ENCODE measurements at places on chromosomes 2 and 18. TPM values are rescaled to one million over a fixed set of nuclear protein-coding genes. Genes with fewer than 3 reads are reported as not detected.

DNA sequence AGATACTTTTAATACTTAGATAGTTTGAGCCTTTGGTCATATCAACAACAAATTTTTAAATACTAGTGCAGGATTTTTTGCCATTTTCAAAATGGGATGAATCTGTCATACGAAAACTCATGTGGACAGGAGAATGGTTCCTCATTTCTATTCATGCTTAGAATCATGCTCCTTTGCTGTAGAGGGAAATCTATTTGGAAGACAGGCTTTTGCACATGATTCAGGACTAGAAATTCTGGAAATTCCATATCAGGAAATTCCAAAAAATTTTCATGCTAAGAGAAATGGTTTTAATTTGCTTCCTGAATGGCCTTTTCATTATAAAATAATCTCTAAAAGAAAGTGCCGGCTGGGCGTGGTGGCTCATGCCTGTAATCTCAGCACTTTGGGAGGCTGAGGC, 39.3 kb downstream of the MOGAT1 start:
- DNase-seq = no peak

DNA sequence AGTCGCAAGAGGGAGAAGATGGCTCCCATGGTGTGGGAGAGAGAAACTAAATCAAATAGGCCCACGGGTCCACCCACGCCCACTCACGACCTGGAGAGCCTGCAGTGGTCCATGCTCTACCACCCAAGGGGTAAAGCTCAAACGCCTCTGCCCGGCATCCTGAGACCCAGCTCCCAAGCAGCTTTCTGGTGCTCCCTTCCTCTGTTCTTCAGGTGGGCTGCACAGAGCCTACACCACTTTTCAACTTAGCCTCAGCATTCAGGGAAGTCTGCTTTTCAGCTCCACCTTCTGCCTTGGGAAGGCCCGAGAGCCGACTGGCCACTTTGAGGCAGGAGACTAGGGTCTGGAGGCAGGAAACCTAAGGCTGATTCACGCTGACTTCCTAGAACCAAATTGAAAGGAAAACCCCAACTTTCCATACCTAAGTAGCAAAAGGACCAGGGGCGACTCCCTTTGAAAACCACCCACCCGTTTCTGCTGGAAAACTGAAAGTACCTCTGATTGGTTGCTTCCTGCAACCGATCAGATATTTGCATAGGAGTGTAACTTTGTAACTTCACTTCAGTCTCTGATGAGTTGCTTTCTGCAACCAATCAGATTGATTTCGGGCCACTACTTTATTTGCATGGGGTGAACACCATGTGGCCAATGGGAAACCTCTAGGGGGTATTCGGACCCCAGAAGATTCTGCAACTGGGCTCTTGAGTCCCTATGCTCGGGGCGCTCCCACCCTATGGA, 26.8 kb upstream of the SPATA3 start:
- no peak for DNase-seq

The IL1F10 gene
- total RNA-seq = not detected

DNA sequence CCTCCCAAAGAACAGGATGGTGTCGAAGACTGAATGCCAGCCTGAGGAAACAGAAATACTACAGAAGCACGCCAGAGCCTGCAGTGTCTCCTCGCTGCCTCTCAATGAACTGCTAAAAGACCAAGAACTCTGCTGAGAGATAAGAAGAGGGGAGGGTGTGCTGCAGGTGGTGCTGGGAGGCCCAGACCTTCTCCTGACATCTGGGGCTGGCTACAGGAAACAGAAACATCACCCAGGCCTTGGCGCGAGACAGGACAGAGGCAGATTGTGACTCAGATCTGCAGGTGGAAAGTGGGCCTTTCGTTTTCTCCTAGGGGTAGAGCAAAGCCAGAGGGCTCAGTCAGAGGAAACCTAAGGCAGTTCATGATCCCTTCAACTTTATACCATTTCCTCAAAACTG, 250.3 kb upstream of the TCF4 start:
- DNase-seq = no peak

- DNase-seq = no peak
Observed at GRCh38 chr2:165815299-165816141, 21.5 kb upstream of the GALNT3 start.

- DNase-seq = no peak
Observed at GRCh38 chr2:160214461-160215445, 14.7 kb upstream of the ITGB6 start.

The SLC39A6 gene
- 128 TPM for total RNA-seq

DNA sequence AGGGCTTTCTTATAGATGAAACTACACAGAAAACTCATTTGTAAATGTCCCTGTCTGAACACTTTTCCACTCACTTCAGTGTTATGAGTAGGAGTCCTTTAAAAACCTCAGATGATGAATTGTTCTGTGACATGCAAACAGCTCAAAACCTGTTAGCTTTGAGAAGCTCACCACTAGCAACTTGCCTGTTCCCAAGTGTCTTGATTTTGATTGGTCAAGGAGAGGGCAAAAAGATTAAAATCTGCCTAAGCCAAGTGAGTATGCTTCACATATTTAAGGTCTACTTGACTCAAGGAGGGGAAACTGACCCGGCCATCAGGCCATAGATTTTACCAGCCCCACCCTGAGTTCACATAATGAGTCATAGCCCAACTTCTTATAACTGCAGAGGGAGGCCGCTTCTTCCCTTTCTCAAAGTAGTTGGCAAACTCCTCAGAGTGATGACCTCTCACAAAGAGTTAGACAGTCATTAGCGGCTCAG, 45.2 kb upstream of the MEIS1 start:
- DNase-seq = peak; percentile 48

DNA sequence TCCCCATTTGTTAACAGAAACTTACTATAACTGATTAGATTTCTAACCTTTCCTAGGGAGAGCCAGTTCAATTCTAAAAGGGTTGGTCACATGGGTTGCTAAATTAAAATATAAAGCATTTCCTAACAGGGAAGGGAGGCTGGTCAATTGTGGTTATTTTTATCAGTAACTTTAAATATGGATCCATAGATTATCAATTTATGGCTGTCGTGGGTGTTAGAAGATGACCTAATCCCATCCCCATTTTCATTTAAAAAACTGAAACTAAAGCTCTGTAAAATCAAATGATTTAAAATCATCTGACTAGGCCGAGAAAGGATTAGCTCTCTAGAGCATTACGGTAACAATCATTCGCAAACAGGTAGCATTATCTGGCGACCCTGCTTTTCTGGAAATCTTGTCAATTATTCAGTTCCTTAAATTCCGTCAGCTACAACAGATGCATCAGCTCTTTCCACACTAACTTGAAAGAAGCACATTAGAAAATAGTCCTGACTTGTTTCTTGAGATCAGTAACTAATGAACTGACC, 953 bp upstream of the HNRNPA3 start:
- DNase-seq = no peak

The NYAP2 gene
- total RNA-seq = 1.5 TPM

The PRKCE gene
- total RNA-seq = 54.3 TPM

DNA sequence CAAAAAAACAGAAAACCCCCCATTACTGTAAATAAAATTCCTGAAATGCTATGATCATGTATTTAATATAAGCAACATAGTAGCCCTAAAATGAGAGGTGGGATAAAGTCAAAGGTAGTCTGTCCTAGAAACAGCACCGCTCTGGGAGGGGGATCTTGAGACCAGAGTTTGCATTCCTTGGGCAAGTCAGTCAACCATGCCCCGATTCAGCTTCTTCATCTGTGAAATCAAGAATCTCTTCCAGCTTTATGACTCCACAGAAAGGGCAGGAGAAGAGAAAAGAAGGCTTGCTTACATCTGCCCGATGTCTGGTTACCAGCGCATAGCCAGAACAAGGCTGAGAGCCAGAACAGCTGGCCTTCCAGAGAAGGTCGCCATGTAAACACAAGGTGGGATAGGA, 2.1 kb upstream of the FBLN7 start:
- DNase-seq = no peak

GRCh38 chr2:113208396-113208795, 34.6 kb downstream of the PSD4 start:
- no peak for DNase-seq

- no peak for DNase-seq
Observed at GRCh38 chr2:155377266-155377680, 678.8 kb downstream of the KCNJ3 start.

- DNase-seq = no peak
Observed at GRCh38 chr18:54147439-54147838, 77.0 kb downstream of the MBD2 start.

The WDR54 gene
- total RNA-seq = 11.3 TPM

DNA sequence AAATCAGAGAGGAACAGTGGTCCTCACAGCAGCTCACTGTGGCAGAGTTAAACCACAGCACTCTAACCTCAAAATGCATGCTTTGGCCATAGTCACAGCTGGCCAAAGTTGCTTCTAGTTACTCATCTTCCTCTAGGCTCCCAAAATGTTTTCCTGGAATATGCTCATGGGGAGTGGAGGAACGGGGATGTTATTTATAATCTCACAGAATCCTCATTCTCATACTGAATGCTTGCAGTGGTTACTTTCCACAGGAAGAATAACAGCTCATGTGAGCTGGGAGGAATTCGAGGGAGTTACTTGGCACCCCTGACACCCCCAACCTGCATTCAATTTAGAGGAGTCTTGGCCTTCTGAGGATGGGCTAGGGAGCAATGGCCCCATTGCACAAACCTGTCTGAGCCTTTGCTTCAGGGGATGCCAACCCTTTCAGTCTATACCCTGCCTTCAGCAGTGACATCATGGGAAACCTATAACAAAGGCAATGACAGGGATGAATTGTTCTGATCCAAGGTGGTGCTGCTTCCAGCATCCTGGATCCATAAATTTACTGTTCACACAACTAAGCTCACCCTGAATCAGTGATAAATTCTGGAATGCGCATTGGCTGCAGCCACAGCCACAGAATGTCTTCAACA, 22.4 kb upstream of the CCBE1 start:
- no peak for DNase-seq

The SLC19A3 gene
- total RNA-seq = 1.9 TPM

GRCh38 chr2:10514273-10514672, 66.1 kb upstream of the ODC1 start:
- DNase-seq = peak; percentile 35

GRCh38 chr18:26133652-26134051, at the start of gene PSMA8:
Gene PSMA8 (plus strand): TSS chr18:26133869. CDS start chr18:26133966, 97 bp downstream.
- DNase-seq = no peak

The HOXD8 gene
- 41.7 TPM for total RNA-seq

The NT5C1B gene
- total RNA-seq = not detected

All from ureter (tissue), 1 donor.